NCI-H345 (cell line): ENCODE measurements at places on chromosomes 6 and 20.
A peak's percentile ranks its signal among the peaks of the same experiment; 100 is the strongest.

GRCh38 chr20:10329387-10330005 lies 104.5 kb downstream of the MKKS start:
- DNase-seq = no peak

GRCh38 chr6:53048431-53049195 lies 16.6 kb upstream of the FBXO9 start:
- no peak for DNase-seq

GRCh38 chr6:159616456-159616855 lies 76.6 kb downstream of the SOD2 start:
- DNase-seq = no peak

DNA sequence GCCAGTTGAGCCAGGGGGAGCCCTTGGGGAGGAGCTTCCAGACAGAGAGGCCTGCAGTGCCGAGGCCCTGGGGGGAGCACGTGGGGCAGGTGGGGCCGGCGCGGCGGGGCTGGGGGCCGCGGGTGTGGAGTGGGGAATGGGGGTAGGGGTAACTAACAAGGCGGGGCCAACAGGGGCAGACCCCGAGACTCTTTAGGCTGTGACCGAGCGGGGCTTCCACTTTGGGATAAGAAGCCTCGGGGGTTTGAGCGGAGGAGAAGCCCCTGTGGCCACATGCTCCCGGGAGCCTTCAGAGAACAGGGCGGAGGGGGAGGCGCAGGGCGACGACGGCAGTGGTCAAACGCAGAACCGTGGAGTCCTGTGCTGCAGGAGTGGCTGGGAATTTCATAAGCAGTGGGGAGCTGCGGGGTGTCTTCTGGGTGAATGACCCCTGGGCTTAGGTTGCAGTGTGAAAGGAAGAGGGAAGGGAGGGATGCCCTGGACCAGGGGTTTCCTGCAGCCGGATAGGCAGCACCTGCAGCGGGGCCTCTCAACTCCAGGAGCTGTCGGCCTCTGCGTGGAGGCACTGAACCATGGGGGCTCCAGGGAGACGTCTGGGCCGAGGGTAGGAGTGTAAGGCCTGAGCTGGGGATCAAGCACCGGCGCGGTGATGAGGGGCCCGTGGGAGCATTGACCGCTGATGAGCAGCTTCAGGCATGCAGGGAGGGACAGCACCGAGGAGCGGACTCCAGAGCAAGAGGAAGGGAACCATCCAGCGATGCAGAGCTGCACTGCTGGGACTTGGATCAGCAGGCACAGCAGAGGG lies 121.0 kb downstream of the SYNDIG1 start:
- no peak for DNase-seq

- DNase-seq = no peak
Measured at GRCh38 chr6:10478187-10479040, 42.7 kb upstream of the GCNT2 start.

- no peak for DNase-seq
Measured at GRCh38 chr6:7902867-7903266, 7.7 kb downstream of the TXNDC5 start.

GRCh38 chr20:4795394-4795793 lies 73.7 kb downstream of the PRND start:
- DNase-seq = no peak

GRCh38 chr6:30206799-30207618 lies 6.2 kb downstream of the TRIM26 start:
- DNase-seq = no peak

DNA sequence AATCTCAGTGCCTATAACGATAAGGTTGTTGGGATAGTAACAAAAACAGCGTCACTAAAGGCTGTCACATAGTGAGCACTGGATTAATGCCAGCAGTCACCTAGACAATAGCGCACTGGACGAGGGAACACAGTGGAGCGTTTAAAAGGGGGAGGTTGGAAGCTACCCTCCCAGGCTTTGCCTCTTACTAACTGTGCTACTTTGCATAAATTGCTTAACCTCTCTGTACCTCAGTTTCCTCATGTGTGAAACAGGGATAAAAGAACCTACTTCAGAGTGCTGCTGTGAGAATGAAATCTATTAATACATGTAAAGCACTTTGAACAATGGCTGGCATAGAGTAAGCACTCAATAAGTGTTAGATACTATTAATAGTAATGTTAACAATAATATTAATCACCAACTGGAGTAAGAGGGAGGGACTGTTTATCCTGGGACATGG lies 10.5 kb downstream of the BCL2L1 start:
- peak; percentile 90 for DNase-seq

- no peak for DNase-seq
Measured at GRCh38 chr6:17871189-17871519, 116.3 kb downstream of the KIF13A start.

GRCh38 chr6:151514000-151514730 lies 20.3 kb downstream of the CCDC170 start:
- no peak for DNase-seq

DNA sequence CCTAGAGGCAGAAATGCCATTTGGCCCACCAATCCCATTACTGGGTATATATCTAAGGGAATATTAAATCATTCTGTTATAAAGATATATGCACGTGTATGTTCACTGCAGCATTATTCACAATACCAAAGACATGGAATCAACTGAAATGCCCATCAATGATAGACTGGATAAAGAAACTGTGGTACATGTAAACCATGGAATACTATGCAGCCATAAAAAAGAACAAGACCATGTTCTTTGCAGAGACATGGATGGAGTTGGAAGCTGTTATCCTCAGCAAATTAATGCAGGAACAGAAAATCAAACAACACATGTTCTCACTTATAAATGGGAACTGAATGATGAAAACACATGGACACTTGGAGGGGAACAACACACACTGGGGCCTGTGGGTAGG lies 458.4 kb downstream of the CD83 start:
- DNase-seq = no peak

DNA sequence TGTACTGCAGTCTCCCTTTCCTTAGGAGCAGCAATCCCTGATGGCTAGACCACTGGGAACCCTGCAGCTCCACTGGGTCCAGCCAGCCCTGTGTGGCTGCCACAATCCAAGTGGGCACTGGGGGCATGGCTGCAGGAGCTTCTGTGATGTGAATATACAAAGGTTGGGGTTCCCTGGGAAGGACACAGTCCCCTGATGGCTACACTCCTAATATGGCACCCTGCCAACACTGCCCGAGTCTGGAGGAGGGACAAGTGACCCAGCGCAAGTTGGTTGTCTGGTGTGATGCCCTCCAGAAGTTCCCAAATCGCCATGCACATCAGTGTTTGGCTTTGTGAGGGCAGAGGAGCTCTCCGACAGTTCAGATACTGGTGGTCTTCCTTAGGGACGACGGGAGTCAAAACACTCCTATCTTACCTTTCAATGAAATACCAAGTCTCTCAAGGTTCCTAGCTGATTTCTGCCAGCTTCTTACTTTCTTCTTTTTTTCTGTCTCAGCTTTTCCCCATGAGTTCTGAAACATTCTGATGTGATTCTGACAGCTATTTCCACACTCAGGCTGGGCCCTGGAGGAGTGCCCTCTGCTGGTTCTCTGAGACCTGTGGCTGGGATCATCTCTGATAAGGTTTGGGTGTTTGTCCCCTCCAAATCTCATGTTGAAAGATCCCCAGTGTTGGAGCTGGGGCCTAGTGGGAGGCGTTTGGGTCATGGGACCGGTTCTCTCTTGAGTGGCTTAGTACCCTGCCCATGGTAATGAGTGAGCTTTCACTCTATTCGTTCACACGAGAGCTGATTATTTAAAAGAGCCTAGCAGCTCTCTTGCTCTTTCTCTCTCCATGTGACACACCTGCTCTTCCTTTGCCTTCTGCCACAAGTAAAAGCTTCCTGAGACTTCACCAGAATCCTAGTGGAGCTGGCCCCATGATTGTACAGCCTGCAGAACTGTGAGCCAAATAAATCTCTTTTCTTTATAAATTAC lies 15.5 kb upstream of the ZFP57 start:
- DNase-seq = peak; percentile 25

GRCh38 chr6:7108964-7109836 lies 1.4 kb downstream of the RREB1 start:
- no peak for DNase-seq

DNA sequence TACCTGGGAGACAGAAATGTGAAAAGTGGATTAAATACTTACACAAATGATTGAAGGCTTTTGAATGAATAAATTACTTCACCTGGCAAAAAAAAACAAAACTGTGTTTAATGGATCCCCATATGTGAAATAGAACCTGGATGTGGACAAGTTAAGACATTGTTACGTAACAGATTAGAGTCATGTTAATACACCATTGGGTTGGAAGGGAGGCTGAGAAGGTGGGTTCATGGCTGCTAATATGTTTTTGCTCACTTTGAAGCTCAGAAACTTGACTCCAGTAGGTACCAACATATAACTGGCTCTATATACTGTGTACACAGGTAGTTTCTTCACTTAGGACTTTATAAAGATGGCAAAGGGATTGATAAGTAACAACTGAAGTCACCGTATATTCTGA lies 21.4 kb upstream of the TENT5A start:
- DNase-seq = no peak

DNA sequence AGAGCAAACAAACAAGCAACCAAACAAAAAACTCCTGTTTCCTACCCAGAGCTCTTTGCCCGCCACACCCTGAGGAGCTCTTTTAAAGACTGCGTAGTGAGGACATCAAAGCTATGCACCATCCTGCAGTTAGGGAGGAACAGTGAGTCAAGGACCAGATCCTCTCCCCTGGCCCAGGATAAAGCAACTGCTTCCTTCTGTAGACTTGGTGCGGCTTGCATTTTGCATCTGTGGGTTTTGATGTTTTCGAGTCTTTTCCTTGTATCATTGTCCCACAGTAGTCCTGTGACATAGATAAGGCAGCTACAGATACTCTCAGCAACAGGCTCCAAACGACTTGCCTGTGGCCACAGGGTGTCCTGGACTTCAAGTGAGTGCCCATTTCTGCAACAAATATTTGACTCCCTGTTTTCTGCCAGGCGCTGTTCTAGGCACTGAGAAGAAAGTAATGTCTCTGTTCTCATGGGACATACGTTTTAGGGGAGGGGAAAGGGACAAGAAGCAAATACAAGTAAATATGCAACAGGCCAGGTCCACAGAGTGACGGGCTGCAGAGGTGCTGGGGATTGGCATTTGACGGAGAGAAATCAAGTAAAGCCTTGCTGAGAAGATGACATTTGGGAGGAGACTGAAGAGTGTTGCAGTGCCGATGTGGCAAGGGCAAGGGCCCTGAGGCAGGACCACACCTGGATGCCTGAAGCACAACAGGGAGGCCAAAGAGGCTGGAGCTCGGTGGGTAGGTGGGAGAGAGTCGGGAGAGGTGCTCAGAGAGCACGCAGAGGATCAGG lies 35.9 kb upstream of the MAP3K4 start:
- DNase-seq = no peak

- DNase-seq = peak; percentile 70
Measured at GRCh38 chr6:35731736-35732532, 4.9 kb upstream of the ARMC12 start.

DNA sequence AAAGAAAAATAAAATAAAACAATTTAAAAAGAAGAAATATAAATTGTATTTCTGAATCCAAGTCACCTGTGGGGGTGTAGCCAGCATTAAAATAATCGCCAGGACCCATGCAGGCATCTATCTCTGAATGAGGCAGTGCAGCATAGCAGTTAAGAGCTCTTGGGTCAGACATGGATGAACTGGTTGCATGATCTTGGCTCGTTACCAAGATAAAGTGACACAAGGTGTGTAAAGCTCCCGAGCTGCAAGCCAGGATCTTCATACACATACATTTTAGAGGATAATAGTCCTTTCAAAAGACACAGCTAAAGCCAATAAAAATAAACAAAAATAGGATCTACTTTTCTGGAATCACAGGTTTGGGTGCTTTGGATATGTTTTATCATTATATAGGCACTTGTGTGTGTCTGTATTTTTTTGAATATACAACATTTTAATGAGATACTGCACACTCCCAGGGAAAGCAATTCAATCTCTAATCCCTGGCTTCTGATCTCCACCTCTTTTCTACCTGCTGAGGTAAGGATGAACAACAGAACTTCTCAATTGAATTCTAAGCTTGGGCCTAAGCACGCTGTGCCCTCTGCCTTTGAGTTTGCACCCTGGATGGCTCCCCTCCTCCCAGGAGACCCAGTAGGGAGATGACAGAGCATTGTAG lies 8.9 kb downstream of the TRIM10 start:
- no peak for DNase-seq

- no peak for DNase-seq
Measured at GRCh38 chr6:84417260-84417659, 189.8 kb upstream of the CEP162 start.

- DNase-seq = no peak
Measured at GRCh38 chr20:17129089-17129488, 97.8 kb upstream of the PCSK2 start.

DNA sequence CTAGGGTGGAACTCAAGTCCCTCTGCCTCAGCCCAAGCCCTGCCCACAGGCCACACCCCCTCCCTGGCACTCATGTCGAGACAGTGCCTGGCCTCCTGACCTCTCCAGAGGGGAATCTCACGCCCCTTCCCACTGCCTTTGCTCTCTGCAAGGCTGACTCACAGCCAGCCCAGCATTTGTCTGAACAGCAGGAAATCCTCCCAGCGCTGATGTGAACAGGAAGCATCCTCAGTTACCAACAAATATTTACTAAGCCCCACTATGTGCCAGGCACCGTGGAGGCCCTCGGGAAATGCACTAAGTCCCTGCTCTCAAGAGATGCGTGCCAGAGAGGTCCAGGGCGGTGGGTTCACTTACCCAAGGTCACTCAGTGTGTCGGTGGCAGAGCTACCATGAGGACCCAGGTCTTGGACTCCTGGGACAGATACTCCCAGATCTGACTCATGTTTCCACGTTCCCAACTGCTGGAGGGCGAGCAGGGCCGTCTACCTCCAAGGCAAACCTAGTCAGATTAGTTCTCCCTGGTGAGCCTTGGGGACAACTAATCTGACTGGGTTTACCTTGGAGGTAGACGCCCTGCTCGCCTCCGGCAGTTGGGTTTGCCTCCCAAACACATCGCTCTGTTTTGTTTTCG lies 7.8 kb downstream of the ADA start:
- DNase-seq = peak; percentile 19

DNA sequence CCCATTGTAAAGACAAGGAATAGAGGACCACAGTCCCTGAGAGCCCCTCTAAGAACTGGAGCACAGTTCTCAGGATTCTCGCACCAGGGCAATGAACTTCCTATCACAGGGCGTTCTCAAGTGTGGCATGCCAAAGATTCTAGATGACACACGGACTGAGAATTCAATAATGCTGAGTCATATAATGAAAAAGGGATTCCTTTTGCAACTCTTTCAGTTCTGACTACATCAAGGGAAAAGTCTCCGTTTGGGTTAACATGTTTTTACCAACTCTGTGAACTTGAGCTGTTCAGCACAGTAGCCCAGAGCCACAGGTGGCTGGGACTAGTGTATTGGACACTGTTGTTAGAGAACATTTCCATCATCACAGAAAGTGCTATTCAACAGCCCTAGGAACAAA lies 3.4 kb downstream of the MED20 start:
- DNase-seq = no peak

DNA sequence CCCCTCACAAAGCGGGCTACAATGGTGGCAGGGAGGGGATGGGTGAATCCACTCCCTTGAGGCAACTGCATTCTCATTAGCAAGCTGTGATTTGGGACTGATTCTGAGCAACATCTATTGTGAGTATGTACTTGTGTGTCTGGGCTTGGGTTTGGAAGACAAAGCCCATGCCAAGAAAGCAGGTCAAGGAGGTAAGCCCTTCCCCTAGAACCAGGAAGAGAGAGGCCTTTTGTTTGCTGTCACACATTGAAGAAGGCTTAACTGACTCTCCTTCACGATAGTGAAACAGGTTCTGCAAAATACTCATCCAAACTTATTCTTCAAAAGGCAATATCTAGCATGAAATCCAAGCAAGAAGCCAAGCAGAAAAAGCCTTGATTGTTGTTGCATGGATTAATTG lies 403.1 kb upstream of the ID4 start:
- DNase-seq = peak; percentile 14

- no peak for DNase-seq
Measured at GRCh38 chr6:122026582-122027369, 372.7 kb upstream of the HSF2 start.

- no peak for DNase-seq
Measured at GRCh38 chr6:158803733-158804143, 15.4 kb downstream of the EZR start.
